Progenitor cell of endocrine pancreas (in vitro differentiated cells): ENCODE measurements at places on chromosomes 4 and X.

- H3K27ac ChIP-seq = no peak overlapping the region
- peaks cover 6% of the 10 kb centered on the region for H3K4me1 ChIP-seq
- DNase-seq = no peak
Observed at GRCh38 chrX:133495464-133496391, 80.4 kb upstream of the GPC4 start.

DNA sequence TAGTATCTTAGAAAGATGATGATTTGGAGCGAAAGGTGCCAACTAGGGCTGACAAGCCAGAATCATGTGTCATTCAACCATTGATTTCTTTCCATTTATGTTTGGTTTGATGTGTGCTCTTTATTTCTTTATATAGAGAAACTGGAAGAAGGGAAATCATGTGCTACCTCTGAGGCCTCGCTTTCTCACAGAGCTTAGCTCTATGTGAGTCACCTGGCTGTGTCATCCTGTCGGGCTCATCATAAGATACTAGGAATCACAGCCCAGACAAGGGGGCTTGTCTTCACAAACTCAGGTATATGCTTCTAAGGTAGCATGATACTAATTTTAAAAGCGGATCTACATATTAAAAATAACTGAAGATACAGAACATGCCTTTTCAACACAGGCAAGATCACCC is 81.7 kb upstream of the GPM6B start:
- H3K27ac ChIP-seq = no peak overlapping the region
- no peak for DNase-seq
- H3K4me1 ChIP-seq = peaks cover 2% of the 10 kb centered on the region
- no peaks in the 10 kb centered on the region for H3K27me3 ChIP-seq
- H3K36me3 ChIP-seq = no peaks in the 10 kb centered on the region
- H3K4me3 ChIP-seq = no peak overlapping the region

GRCh38 chrX:71302461-71303213 is 1.1 kb downstream of the ITGB1BP2 start:
- peaks cover 32% of the 10 kb centered on the region for H3K36me3 ChIP-seq
- no peak overlapping the region for H3K4me3 ChIP-seq
- H3K27ac ChIP-seq = no peak overlapping the region

DNA sequence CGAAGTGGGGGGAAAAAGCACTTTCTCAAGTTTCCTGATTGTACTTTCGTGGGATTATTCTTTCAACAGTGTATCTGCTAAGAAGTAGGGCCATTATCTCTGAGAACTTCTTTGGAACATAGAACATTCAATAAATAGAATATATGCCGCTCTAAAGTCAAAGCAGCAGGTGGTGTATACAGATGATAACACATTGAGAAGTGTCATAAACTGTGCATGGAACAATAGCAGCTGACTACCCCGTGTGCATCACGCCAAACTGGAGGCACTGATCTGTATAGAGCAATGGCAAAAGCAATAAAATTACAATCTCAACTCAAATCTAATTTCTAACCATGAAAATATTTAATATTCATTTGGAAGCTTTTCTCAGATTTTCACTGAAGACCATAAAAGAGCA is 175.3 kb downstream of the DCTD start:
- DNase-seq = no peak
- H3K27ac ChIP-seq = no peak overlapping the region
- peaks cover 18% of the 10 kb centered on the region for H3K36me3 ChIP-seq
- no peaks in the 10 kb centered on the region for H3K27me3 ChIP-seq
- H3K4me3 ChIP-seq = no peak overlapping the region

DNA sequence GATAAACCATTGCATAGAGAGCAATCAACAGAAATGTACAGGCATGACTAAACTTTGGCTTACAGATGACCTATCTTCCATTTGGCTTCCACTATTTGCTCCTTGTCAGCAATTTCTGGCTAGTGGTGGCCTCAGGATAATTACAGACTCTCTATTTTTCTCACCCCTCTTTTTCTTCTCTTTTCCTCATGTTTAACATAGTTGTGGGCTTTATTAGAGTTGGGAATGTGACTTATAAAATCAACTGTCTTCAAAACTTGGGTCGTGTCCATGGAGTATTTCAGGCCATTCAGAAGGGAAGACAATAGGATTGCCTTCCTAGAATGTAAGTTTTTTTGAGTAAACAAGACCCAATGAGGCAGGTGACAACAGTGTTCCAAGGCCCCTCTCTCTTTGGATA is 236.2 kb downstream of the FRAS1 start:
- DNase-seq = no peak
- H3K27me3 ChIP-seq = no peaks in the 10 kb centered on the region
- H3K4me3 ChIP-seq = no peak overlapping the region
- peaks cover 8% of the 10 kb centered on the region for H3K4me1 ChIP-seq
